ENCODE measurements at places on chromosomes 5 and 9.

- no peak for DNase-seq
Measured at GRCh38 chr5:22560147-22560546, 293.0 kb downstream of the CDH12 start.

DNA sequence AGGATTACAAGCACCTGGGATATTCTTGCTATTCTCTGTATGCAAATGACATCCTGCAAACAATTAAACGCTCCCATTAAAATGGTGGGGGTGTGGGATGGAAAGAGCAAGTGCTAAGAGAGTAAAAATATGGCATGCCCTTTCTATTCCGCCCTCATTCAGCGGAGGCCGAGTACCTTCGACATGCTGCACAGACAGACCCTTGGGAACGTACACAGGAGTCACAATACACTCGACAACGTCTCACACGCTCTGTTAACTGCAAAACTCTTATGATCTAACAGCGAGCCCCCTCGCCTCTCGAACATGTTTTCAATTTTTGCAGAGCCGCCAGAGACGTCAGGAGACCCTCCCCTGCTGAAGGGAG, 322.2 kb downstream of the CEMIP2 start:
- no peak for DNase-seq

GRCh38 chr9:121598167-121598964, 53.1 kb upstream of the DAB2IP start:
- no peak for DNase-seq

- no peak for DNase-seq
Measured at GRCh38 chr5:179135441-179136215, 75.5 kb downstream of the ZNF354C start.

DNA sequence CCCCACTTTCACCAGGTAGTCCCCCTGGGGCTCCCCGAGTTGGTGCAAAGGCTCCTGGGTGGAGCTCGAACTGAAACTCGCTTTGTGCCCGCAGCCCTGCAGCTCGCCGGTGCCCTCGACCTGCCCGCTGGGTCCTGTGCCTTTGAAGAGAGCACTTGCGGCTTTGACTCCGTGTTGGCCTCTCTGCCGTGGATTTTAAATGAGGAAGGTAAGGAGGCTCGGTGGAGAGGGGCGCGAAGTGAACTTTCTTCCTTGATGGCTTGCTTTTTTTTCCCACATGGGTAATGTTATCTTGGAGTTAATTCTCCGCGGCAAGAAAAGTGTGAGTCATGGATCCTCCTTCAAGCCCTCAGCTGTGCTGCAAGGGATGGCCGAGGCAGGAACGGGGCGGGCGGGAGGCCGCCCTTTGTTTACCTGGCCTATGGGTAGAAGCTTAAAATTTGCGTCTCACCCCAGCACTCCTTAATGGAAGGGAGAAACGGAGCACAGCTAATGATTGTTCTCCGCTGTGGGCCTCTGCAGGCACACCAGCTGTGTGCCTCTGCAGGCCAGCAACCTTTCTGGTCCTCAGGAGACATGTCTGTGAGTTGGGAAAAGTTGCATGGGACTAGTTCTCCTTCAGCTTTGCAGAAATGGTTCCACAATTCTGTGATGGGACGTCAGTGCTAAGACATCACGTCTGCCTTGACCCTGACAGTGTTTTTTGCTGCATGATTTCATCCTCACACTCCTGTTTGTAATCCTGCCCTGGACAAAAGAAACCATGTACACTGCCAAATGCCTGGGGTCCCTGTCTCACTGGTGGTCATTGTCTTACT, 1.1 kb downstream of the MAMDC2 start:
- DNase-seq = no peak

- DNase-seq = no peak
Measured at GRCh38 chr5:41735213-41735612, 135.0 kb downstream of the OXCT1 start.

GRCh38 chr9:88593537-88594185, 58.7 kb downstream of the NXNL2 start:
- peak; percentile 35 for DNase-seq

DNA sequence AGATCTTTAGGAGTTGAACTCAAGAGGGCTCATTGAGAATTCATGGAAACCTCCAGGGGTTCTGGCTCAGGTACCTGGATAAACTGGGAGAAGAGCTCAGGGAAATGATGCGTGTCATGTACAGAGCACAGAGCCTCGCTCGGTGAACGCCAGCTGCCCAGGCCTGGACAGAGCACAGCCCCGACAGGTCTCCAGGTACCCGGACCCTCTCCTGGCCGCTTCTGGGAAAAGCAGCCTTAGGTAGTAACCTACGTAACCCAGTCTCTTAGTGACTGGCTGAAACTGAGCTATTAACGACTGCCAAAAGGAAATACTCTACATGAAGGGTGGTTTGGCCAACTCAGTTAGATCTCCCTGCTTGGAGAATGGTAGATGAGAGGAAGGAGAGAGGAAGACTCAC, 157.4 kb downstream of the TTLL11 start:
- no peak for DNase-seq

- no peak for DNase-seq
Measured at GRCh38 chr9:24545285-24545684, 412 bp downstream of the IZUMO3 start.

- no peak for DNase-seq
Measured at GRCh38 chr9:116907989-116908388, 220.9 kb downstream of the TRIM32 start.

- DNase-seq = no peak
Measured at GRCh38 chr9:5140151-5140550, 45.3 kb downstream of the INSL6 start.

DNA sequence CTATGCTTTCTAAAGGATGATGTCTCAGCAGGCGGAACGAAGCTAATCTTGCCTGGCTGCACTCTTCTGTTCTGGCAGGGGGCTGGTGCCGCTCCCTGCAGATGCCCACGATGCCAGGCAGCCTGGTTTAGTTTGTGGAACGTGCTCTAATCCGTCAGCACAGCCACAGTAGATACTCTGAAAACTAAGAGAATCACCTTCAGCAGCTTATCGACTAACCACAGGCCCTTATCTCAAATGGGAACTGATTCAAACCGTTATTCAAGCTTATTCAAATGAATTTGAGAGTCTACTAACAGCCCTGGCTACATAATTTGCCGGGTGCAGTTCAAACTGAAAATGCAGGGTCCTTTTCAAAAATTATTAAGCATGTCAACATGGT, 246.6 kb upstream of the ANKRD55 start:
- DNase-seq = no peak

- DNase-seq = no peak
Measured at GRCh38 chr9:134379831-134380365, 53.6 kb downstream of the RXRA start.

- no peak for DNase-seq
Measured at GRCh38 chr9:105912863-105913516, 218.6 kb downstream of the TMEM38B start.

- DNase-seq = no peak
Measured at GRCh38 chr5:5383461-5383860, 39.0 kb upstream of the ICE1 start.

GRCh38 chr5:81925981-81926380, 45.8 kb upstream of the ATG10 start:
- no peak for DNase-seq

GRCh38 chr5:93691997-93692396, 49.4 kb downstream of the POU5F2 start:
- no peak for DNase-seq

Data from CD4-positive, alpha-beta T cell treated with Interleukin-6 at 100 ng/mL for 8 hours (primary cell).